Smooth muscle cell of the umbilical artery (primary cell): ENCODE measurements at places on chromosomes 11 and 22. TPM values are rescaled to one million over a fixed set of nuclear protein-coding genes. Genes with fewer than 3 reads are reported as not detected.

MYOD1 gene
- total RNA-seq = not detected in 2 replicates

CASTOR1 gene
- total RNA-seq = 11.5 and 15.4 TPM in 2 replicates

LMO1 gene
- total RNA-seq = not detected in 2 replicates

SCN4B gene
- under 0.01 and 0.09 TPM in 2 replicates for total RNA-seq

OR2D2 gene
- 0.78 TPM in 1 of 2 replicates, not detected in the other for total RNA-seq

SERPING1 gene
- 4.5 and 7.9 TPM in 2 replicates for total RNA-seq

OR6T1 gene
- not detected in 2 replicates for total RNA-seq

ART1 gene
- total RNA-seq = not detected in 2 replicates

PHOX2A gene
- not detected in 2 replicates for total RNA-seq

GPR83 gene
- under 0.01 and 0.09 TPM in 2 replicates for total RNA-seq

APOL4 gene
- total RNA-seq = under 0.01 TPM in 1 of 2 replicates, not detected in the other

EP300 gene
- total RNA-seq = 31.2 and 68.3 TPM in 2 replicates

OR10A2 gene
- not detected in 2 replicates for total RNA-seq

P2RX6 gene
- total RNA-seq = 4.5 and 8.3 TPM in 2 replicates

RABL2B gene
- total RNA-seq = 11.3 and 12.2 TPM in 2 replicates

PGA5 gene
- total RNA-seq = not detected in 2 replicates

FAT3 gene
- 1.2 and 2.0 TPM in 2 replicates for total RNA-seq

RFPL1 gene
- total RNA-seq = not detected in 2 replicates

CDC45 gene
- total RNA-seq = 1.2 and 12.0 TPM in 2 replicates

OR8A1 gene
- not detected in 2 replicates for total RNA-seq

SULT4A1 gene
- 0.30 and 1.1 TPM in 2 replicates for total RNA-seq

HMBS gene
- 16.0 and 16.9 TPM in 2 replicates for total RNA-seq

HSD17B12 gene
- total RNA-seq = 70.7 and 90.7 TPM in 2 replicates

CASP1 gene
- total RNA-seq = 8.8 and 14.8 TPM in 2 replicates

APOBEC3B gene
- total RNA-seq = 0.30 and 2.8 TPM in 2 replicates

DDI1 gene
- total RNA-seq = not detected in 2 replicates

POU2AF1 gene
- total RNA-seq = not detected in 2 replicates

FGF3 gene
- not detected in 2 replicates for total RNA-seq

PATE2 gene
- total RNA-seq = 0.28 TPM in 1 of 2 replicates, not detected in the other

ACRV1 gene
- total RNA-seq = not detected in 2 replicates
